Upper lobe of right lung (tissue), 1 donor: ENCODE measurements at places on chromosomes 13 and 19. TPM values are rescaled to one million over a fixed set of nuclear protein-coding genes. Genes with fewer than 3 reads are reported as not detected.

- no peak overlapping the region for H3K4me3 ChIP-seq
- H3K36me3 ChIP-seq: peaks cover 60% of the 10 kb centered on the region
- no peak for DNase-seq
- no peak overlapping the region for H3K27ac ChIP-seq
- no peaks in the 10 kb centered on the region for H3K27me3 ChIP-seq
Observed at GRCh38 chr19:49614096-49614833, 23.3 kb downstream of the PRR12 start.

DNA sequence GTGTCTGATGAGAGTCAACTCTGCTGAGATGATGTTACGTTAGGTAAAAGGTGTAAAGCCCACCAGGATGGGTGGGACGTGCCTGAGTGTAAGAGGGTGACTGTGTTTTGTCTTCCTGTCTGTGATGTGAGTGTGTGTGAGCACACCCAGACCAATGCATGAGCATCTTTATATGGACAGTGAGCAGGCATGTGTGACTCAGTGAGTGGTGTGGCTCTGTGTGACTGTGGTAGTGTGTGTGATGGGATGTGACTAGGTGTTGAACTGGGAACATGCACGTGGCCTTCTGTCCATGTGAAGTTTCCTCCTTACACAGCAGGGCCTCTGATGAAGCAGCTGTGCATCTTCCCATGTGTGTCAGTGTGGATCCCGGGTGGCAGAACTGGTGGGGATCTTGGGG is 17.8 kb upstream of the LGALS16 start:
- H3K27ac ChIP-seq: no peak overlapping the region
- H3K4me1 ChIP-seq: no peaks in the 10 kb centered on the region
- H3K27me3 ChIP-seq: peaks cover 14% of the 10 kb centered on the region
- H3K4me3 ChIP-seq: no peak overlapping the region
- DNase-seq: no peak

The CYSLTR2 gene
- total RNA-seq: 0.67 TPM

DNA sequence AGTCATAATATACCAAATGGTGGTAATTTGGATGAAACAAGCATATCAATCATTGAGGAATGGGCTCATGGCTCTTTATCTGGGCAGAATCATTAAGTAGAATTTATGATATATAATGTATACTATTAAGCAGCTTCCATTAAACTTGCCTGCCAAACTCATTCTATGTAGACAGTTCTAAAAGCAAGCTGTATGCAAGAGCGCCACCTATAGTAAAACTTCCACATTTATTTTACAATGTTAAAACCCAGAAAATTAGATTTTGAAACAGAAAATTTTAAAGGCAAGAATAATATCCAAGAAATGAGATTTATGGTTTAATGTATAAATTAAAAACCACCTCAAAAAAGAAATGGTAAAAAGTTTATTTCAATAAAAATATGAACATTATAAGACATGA is 161.5 kb downstream of the MZT1 start:
- H3K27ac ChIP-seq: no peak overlapping the region
- H3K36me3 ChIP-seq: no peaks in the 10 kb centered on the region
- H3K27me3 ChIP-seq: no peaks in the 10 kb centered on the region
- DNase-seq: no peak
- peaks cover 3% of the 10 kb centered on the region for H3K4me1 ChIP-seq

DNA sequence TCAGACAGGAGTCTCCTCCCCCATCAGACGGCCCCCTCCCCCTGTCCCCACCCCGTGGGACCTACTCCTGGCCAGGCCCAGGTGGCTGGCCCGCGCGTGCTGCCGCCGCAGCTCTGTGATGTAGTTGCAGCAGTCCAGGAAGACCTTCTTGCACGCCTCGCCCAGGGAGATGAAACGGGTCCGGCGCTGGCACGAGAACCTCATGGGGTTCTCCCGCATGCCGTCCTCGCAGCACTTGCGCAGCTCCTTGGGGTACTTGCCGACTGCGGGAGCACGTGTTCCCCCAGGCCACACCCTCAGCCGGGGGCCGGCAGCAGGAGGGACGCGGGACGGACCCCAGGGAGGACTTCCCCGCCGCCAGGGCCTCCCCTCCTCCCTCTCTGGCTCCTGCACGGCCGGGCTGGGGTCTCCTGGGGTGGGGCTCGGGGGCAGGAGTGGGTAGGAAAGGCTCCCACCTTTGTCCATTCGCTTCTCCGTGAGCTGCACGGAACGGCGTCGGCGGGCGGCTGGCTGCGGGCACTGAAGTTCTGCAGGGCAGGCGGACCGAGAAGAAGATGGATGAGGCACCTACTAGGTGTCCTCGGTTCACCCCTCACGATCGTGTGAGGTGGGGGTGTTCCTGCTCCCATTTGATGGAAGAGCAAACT is 13.3 kb downstream of the C3 start:
- DNase-seq: peak; percentile 54
- H3K4me3 ChIP-seq: no peak overlapping the region
- H3K27ac ChIP-seq: no peak overlapping the region
- H3K4me1 ChIP-seq: no peaks in the 10 kb centered on the region
- no peaks in the 10 kb centered on the region for H3K27me3 ChIP-seq
- H3K36me3 ChIP-seq: peaks cover 29% of the 10 kb centered on the region

The ADPRHL1 gene
- 1.9 TPM for total RNA-seq

DNA sequence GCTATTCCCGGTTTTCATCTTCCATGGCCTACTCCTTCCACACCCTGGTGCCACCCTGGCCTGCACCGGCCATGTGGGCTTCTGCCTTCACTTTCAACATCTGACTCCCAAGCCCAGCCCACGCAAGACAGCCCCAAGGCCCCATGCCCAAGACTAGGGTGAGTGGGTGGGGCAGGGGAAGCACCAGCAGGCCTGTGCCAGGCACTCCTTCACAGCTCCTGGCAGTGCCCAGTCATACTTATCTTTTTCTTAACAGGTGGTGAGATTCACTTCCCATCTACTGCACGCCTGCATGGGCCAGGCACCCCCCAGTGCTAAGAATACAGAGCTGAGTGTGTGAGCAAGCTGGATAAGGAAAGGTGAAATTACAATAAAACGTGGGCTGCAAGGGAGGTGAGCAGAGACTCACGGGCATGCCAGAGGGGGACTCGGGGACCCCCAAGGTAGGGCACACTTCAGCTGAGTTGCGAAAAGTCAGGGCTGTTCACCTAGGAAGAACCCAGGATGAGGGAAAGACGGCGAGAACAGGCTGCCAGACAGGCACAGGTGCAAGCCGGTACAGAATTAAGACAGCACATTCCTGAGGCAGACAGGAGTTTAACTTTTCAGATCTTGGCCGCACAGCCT is 55.7 kb downstream of the COL4A1 start:
- H3K27ac ChIP-seq: peak overlapping the region; percentile 14
- DNase-seq: no peak
- no peak overlapping the region for H3K4me3 ChIP-seq
- no peaks in the 10 kb centered on the region for H3K27me3 ChIP-seq
- H3K36me3 ChIP-seq: no peaks in the 10 kb centered on the region
- peaks cover 29% of the 10 kb centered on the region for H3K4me1 ChIP-seq

DNA sequence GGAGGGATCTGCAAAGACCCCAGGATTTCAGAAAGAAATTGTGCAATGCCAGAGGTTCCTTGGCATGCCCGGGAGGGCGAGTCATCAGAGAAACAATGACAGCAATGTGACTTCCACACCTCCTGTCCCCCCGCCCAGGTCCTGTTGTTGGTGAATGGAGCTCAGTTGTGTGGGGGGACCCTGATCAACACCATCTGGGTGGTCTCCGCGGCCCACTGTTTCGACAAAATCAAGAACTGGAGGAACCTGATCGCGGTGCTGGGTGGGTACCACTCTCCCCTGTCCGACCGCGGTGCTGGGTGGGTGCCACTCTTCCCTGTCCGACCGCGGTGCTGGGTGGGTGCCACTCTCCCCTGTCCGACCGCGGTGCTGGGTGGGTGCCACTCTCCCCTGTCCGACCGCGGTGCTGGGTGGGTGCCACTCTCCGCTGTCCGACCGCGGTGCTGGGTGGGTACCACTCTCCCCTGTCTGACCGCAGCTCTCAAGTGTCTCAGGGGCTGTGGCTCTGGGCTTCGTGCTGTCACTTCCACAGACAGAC is 5.2 kb upstream of the F10 start:
- no peaks in the 10 kb centered on the region for H3K4me1 ChIP-seq
- no peaks in the 10 kb centered on the region for H3K27me3 ChIP-seq
- H3K27ac ChIP-seq: no peak overlapping the region
- no peaks in the 10 kb centered on the region for H3K36me3 ChIP-seq
- no peak overlapping the region for H3K4me3 ChIP-seq
- no peak for DNase-seq

- H3K4me3 ChIP-seq: peak overlapping the region; percentile 65
- peaks cover 58% of the 10 kb centered on the region for H3K36me3 ChIP-seq
- H3K27ac ChIP-seq: peak overlapping the region; percentile 89
Observed at GRCh38 chr19:18009412-18010066, 1.6 kb downstream of the ARRDC2 start.

The ZNF850 gene
- 2.8 TPM for total RNA-seq

DNA sequence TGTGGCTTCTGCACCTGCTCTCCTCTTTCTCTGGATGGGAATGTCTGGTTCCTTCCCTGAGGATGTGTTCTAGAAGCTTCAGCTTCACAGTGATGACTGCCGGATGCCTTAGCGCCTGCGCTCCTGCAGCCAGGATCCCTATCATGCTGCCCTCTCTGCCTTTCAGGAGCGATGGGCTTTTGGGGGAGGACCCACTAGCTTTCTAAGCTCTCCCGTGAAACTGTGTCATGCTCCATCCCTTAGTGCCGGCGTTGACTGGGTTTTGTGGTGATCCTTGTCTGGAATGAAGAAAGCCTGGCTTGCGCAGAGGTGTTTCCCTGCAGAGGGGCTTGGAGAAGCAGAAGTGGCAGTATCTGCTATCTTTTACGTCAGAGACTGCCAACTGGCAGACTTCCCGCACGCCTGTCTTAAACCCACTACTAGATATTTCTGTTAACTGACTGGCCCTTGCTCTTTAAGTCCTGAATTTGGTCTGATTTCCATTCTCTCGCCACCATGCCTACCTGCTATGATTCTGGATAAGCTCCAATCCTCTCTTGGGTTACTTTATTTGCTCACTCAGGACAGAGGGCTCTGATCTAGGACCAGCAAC is 3.8 kb upstream of the KMT2B start:
- H3K36me3 ChIP-seq: no peaks in the 10 kb centered on the region
- no peak overlapping the region for H3K4me3 ChIP-seq
- no peak overlapping the region for H3K27ac ChIP-seq
- peaks cover 18% of the 10 kb centered on the region for H3K4me1 ChIP-seq

GRCh38 chr13:97256343-97256783 is 34.2 kb downstream of the MBNL2 start:
- H3K27ac ChIP-seq: peak overlapping the region; percentile 33
- H3K36me3 ChIP-seq: no peaks in the 10 kb centered on the region
- no peak for DNase-seq
- peaks cover 67% of the 10 kb centered on the region for H3K4me1 ChIP-seq
- no peaks in the 10 kb centered on the region for H3K27me3 ChIP-seq

GRCh38 chr19:1471515-1472160 is 7.4 kb downstream of the C19orf25 start:
- H3K36me3 ChIP-seq: no peaks in the 10 kb centered on the region
- H3K4me3 ChIP-seq: no peak overlapping the region
- no peak overlapping the region for H3K27ac ChIP-seq
- DNase-seq: no peak
- H3K4me1 ChIP-seq: peaks cover 36% of the 10 kb centered on the region

The CPB2 gene
- 74.4 TPM for total RNA-seq

The TSHZ3 gene
- 5.8 TPM for total RNA-seq

- DNase-seq: no peak
- H3K36me3 ChIP-seq: peaks cover 33% of the 10 kb centered on the region
- H3K27me3 ChIP-seq: no peaks in the 10 kb centered on the region
Observed at GRCh38 chr13:106493533-106494220, 41.8 kb downstream of the EFNB2 start.

DNA sequence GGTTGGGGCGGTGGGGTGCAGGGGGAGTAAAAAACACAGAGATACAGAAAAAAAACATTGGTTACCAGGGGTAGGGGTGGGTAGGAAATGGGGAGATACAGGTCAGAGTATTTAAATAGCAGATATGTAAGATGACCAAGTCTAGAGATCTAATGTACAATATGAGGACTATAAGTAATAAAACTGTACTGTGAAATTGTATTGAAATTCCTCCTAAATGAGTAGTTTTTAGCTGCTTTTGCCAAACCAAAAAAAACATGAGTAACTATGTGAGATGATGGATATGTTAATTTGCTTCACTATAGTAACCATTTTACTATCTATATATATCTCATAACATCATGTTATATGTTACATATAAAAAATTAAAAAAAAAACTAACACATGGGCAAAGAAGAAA is 29.6 kb downstream of the VWA8 start:
- H3K4me1 ChIP-seq: no peaks in the 10 kb centered on the region
- no peak overlapping the region for H3K4me3 ChIP-seq
- no peak for DNase-seq
- no peaks in the 10 kb centered on the region for H3K27me3 ChIP-seq
- no peaks in the 10 kb centered on the region for H3K36me3 ChIP-seq
- no peak overlapping the region for H3K27ac ChIP-seq

GRCh38 chr19:33602576-33603204 is 19.1 kb upstream of the CHST8 start:
- DNase-seq: no peak
- no peak overlapping the region for H3K27ac ChIP-seq
- no peaks in the 10 kb centered on the region for H3K36me3 ChIP-seq
- no peaks in the 10 kb centered on the region for H3K27me3 ChIP-seq
- H3K4me1 ChIP-seq: no peaks in the 10 kb centered on the region

DNA sequence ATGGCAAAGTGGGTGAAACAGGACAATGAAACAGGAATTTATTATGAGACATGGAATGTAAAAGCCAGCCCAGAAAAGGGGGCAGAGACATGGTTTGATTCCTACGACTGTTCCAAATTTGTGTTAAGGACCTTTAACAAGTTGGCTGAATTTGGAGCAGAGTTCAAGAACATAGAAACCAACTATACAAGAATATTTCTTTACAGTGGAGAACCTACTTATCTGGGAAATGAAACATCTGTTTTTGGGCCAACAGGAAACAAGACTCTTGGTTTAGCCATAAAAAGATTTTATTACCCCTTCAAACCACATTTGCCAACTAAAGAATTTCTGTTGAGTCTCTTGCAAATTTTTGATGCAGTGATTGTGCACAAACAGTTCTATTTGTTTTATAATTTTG is 8.6 kb downstream of the CLN5 start:
- no peak for DNase-seq
- H3K27ac ChIP-seq: no peak overlapping the region
- H3K27me3 ChIP-seq: no peaks in the 10 kb centered on the region
- peaks cover 83% of the 10 kb centered on the region for H3K36me3 ChIP-seq
- H3K4me1 ChIP-seq: peaks cover 16% of the 10 kb centered on the region

The CGB5 gene
- total RNA-seq: not detected

The GAMT gene
- total RNA-seq: 7.1 TPM

The GJB6 gene
- total RNA-seq: not detected

The CAMSAP3 gene
- total RNA-seq: 29.1 TPM

DNA sequence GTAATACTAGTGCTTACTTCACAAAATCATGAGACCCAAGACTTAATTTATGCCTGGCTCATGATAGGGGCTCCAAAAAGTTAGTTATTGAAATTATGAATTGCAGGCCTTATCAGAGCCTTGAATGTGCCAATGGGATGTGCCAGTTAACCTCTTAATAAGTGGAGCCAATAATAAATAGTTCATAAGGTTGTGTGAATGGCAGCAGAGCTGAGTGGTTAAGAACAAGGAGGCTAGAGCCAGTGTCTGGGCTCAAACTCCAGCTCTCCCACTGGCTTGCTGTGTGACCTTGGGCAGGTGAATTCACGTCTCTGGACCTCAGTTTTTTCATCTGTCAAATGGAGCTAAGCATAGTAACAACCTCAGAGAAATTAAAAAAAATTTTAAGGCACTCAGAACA is 133.7 kb downstream of the IER2 start:
- no peak overlapping the region for H3K27ac ChIP-seq
- H3K4me1 ChIP-seq: no peaks in the 10 kb centered on the region
- DNase-seq: no peak
- H3K27me3 ChIP-seq: peaks cover 14% of the 10 kb centered on the region

GRCh38 chr19:1264801-1265614 is 4.1 kb upstream of the CIRBP start:
- no peaks in the 10 kb centered on the region for H3K36me3 ChIP-seq
- H3K27me3 ChIP-seq: no peaks in the 10 kb centered on the region
- peaks cover 60% of the 10 kb centered on the region for H3K4me1 ChIP-seq
- DNase-seq: peak; percentile 82
- peak overlapping the region; percentile 80 for H3K27ac ChIP-seq
